ENCODE measurements at places on chromosomes 11 and 22.

DNA sequence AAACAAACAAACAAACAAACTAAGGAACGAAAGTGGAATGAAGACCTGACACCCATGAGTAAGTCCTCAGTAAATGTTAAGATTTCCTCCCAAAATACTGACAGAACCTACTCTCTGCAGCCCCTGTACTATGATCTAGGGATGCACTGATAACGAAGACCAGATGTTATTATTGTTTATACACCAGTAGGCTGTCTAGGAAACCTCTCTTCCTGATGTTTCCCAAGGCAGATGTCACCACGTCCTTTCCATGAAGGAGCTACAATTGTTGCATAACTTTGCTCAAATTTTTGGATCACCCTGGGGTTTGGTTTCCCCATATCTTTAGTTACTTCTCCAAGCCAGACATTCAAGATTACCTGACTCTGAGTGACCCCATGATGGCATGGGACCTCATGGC lies 340.7 kb downstream of the MIAT start:
- peak; percentile 4 for DNase-seq

- no peak for DNase-seq
Measured at GRCh38 chr22:45885171-45885840, 91.7 kb downstream of the WNT7B start.

DNA sequence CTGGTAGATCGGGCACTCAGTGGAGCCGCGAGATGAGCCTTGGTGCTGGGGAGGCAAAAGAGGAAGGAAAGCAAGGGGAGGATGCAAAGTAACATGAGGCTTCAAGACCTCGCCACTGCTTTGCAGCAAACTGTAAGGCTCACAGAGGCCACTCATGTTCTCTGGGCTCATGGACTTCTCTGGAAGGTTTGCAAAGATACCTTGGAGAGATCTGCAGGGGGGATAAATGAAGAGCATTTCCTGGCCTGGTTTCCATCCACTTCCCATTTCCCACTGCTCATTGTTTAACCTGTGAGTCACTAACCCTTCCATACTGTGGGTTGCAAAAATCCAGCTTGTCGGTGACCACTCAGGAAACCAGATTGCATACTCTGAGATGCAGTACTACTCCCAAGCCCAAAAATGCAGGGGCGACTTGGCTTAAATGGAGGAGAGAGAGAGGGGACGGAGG lies 38.5 kb downstream of the OSBP2 start:
- DNase-seq: no peak

- DNase-seq: no peak
Measured at GRCh38 chr11:128839081-128839480, 28.0 kb downstream of the KCNJ1 start.
